ENCODE measurements at places on chromosomes 7 and 10. TPM values are rescaled to one million over a fixed set of nuclear protein-coding genes. Genes with fewer than 3 reads are reported as not detected.

NUDCD3 gene
- total RNA-seq, result 60.0 TPM

WEE2 gene
- total RNA-seq, result 0.09 TPM

PTN gene
- total RNA-seq, result 73.8 TPM

ITPRID1 gene
- 0.44 TPM for total RNA-seq

TMEM213 gene
- total RNA-seq, result not detected

CRCP gene
- total RNA-seq, result 25.2 TPM

PRKG1 gene
- total RNA-seq, result 51.3 TPM

GRCh38 chr10:46020344-46020657 is 10.1 kb downstream of the NCOA4 start:
- DNase-seq, result no peak

- DNase-seq, result peak; percentile 24
These were observed 63.1 kb downstream of the CARD11 start for GRCh38 chr7:2980401-2981102.

- no peak for DNase-seq
These were observed 68.7 kb downstream of the VWA2 start for GRCh38 chr10:114307731-114308130.

DNA sequence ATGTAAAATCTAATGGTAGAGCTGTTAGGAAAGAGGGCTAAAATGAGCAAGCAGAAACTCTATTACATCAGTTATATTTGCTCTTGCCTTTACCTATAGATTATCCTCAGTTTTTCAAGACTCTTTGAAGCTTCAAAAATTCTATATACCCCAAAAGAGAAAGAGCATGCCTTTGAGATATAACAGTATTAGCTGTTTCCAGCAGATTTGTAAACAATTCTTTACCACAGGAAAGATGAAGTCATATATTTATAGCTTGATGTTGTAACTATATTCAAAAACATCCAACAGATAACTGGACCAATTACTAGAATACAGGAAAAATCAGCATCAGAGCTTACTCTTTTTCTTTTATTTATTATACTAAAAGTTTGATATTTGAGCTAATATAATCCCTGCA is 416.2 kb upstream of the TPK1 start:
- no peak for DNase-seq

- DNase-seq, result no peak
These were observed 30.5 kb downstream of the ENO4 start for GRCh38 chr10:116879817-116880216.

DNA sequence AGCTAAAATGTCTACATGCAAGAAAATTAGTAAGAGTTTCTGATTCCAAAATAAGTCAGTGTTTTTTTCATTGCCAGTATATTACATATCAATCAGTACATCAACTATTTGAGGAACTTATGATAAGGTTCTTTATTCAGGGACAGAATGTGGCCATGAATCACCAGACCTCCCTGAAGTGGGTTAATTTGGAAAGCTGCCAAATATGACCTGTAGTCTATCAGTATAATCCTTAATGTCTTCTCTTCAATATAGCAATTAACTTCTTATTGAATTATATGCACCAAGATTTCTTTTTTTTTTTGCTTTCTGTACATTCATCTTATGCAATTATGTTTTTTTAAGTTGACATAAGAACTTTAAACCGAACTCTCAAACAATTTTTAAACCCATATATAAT is 714.5 kb upstream of the POT1 start:
- DNase-seq, result no peak

GRCh38 chr10:106189292-106189691 is 975.2 kb downstream of the SORCS1 start:
- DNase-seq, result no peak

- no peak for DNase-seq
These were observed 2.7 kb downstream of the MUC3A start for GRCh38 chr7:100951888-100952560.

DNA sequence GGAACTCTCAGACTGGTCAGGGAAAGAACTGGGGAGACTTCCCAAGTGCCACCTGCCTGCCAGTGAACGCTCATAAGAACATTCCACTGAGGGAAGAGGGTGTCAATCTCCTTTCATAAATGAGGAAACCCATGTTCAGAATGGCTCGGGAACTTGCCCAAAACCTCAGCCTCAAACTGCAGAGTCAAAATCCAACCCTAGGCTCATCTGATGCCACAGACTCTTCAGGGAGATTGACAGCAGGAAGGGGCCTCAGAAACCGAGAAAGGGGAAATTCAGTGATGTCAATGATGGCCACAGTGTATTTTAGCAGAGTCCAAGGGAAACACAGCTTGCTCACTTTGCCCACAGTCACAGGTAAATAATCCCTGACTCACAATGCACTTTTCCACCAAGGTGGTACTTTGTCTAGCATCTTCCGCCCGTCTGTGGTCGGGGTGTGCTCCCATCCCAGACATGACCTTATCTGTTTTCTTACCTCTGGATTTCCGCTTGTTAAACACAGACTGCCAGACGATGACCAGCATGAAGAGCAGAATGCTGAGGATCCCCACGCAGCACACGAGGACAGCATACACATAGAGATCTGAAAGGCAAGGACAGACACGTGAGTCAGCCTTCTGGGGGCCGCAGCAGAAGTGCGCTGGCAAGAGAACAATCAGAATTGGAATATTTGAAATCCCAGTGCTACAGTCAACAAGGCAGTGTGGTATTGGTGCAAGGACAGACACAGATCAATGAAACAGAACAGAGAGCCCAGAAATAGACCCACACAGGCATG is 38.4 kb downstream of the VSTM4 start:
- peak; percentile 54 for DNase-seq

GRCh38 chr10:992871-993270 is 4.6 kb downstream of the GTPBP4 start:
- DNase-seq, result peak; percentile 48

- DNase-seq, result peak; percentile 67
These were observed at the start of gene CRPPA for GRCh38 chr7:16421333-16422102. CRPPA (minus strand) TSS chr7:16421538; CDS start chr7:16421322, 216 bp downstream.

- DNase-seq, result peak; percentile 25
These were observed 21.8 kb downstream of the MAP3K8 start for GRCh38 chr10:30455816-30456215.

DNA sequence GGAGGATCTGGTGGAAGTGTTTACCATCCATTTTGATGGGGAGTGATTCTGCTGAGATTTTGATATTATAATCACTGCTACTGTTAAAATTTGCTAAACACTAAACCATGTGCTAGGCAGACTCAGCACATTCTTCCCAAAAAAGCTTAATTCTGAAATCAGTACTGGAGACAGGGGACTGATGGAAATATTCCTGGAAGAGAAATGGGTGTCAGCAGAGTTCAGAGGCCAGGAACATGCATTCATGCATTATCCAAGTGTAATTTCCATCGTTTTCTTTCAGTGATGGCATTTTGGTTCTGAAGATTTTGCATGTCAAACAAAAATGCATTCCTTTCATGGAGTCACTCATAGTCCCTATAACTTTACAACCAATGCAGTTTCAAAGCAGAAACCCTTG is 79.0 kb downstream of the CDCA7L start:
- DNase-seq, result no peak

- no peak for DNase-seq
These were observed 22.9 kb downstream of the NEBL start for GRCh38 chr10:20874261-20874660.

GRCh38 chr10:93554760-93555432 is 11.6 kb upstream of the FFAR4 start:
- peak; percentile 67 for DNase-seq

DNA sequence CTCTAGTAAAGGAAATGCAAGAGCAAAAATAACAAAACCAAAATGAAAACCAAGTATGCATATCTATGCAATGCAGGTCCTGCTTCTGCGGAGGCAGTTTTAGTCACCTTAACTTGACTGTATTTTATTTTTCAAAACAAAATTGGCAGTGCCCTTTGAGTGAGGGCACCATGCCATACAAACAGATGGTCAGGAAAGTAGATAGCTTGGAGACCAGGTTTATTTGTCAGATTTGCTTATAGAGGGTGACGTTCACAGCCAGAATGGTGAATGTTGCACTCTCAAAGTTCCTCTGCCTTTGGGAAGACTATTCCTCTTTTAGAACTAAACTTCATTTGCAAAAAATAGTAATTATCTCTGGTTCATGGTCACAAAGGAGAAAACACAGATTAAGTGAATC is 801.9 kb downstream of the ANKRD7 start:
- DNase-seq, result no peak

- no peak for DNase-seq
These were observed 144.3 kb downstream of the ANKRD30A start for GRCh38 chr10:37269554-37270256.

DNA sequence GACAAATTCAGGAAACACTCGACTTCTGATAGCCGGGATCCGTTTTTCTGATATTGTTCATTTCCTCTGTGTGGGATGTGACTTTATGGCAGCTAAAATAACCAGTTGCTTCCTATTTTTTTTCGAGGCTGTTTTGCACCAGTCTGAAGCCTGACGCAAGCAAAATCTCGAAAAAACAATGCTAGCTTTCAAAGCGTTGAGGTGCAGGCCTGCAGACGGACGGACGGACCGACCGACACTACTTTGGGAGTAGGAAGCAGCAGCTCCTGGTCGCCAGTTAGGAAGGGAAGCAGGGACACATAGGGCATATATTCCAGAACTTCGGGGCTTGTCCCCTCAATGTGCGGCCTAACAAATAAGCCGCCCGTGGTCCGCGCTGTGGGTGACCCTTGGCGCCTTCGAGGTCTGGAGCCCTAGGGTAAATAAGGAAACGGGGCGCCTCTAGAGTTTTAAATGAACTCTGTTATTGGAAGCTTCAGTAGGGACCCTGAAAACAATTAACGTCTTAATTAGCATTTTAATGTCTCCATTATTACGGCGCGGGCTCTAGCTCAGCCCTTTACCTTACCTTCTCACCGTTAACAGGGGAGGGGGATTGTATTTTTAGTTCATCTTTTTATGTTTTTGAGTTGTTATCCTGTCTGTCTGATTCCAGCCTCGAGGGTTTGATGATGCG is 1.3 kb downstream of the HHEX start:
- DNase-seq, result no peak

DNA sequence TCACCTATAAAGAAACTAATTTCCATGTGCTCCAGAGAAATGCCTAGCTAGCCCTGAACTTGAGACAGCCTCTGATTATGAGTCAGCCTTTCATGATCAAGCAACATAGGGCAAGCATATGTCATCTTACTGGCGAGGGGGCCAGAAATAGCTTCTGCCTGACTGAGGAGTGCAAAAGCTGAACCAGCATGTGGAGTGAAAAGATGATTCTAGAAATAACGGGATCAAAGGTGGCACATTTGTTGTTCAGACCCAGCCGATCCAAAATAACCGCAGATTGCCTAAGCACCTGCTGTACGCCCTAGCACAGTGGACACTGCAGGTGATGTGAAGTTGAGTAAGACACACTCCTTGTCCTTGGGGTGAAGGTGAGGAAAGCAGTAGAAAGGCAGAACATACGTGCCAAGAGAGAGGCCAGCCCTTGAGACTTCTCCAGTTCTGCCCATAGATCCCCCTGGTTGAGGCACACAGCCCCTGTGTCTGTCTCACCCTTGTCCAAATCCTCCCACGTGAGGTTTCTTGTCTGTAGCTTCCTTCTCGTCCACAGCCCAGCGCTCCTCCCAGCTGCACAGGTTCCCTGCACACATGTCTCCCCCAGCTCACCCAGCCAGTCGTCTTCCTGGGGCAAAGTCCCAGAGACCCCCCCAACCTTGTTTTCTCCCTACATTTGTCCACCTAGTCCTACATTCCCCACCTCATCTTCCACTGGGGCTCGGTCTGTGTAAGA is 2.8 kb upstream of the BCL7B start:
- DNase-seq, result peak; percentile 32

DNA sequence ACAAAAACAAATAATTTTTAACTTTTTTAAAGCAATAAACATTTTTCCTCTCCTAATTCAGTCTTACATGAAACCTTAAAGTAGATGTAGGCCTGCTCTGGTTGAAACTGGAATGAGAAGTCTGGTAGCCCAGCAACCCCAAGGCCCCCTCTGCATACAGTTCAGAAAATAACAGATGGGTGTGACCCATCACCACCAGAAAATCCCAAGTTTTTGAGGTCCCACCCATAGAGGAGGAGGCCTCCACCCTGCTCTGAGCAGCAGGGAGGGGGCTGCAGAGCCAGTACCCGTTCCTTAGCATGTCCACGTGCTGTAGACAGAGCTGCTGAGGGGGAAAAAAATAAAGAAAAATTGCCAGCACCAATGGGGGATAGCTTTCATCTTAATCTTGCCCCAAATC is 122.7 kb downstream of the WNT2 start:
- no peak for DNase-seq

DNA sequence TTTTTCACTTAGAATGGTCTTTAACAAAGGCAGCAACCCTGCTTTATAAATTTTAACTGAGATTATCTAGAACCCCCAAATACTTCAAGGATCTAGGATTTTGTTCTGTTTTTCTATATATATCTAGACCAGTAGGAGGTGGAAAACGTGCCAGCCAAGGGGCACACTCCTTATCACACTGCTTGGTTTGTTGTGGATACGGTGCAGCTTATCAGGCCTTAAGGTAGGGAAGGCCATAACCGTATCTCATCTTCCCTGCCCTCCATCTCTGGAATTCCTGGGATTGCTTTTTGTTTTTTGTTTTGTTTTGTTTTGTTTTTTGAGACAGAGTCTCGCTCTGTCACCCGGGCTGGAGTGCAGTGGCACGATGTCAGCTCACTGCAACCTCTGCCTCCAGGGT is 75.4 kb downstream of the MPLKIP start:
- DNase-seq, result no peak

- DNase-seq, result no peak
These were observed 97.1 kb downstream of the GALNT11 start for GRCh38 chr7:152122540-152122939.

DNA sequence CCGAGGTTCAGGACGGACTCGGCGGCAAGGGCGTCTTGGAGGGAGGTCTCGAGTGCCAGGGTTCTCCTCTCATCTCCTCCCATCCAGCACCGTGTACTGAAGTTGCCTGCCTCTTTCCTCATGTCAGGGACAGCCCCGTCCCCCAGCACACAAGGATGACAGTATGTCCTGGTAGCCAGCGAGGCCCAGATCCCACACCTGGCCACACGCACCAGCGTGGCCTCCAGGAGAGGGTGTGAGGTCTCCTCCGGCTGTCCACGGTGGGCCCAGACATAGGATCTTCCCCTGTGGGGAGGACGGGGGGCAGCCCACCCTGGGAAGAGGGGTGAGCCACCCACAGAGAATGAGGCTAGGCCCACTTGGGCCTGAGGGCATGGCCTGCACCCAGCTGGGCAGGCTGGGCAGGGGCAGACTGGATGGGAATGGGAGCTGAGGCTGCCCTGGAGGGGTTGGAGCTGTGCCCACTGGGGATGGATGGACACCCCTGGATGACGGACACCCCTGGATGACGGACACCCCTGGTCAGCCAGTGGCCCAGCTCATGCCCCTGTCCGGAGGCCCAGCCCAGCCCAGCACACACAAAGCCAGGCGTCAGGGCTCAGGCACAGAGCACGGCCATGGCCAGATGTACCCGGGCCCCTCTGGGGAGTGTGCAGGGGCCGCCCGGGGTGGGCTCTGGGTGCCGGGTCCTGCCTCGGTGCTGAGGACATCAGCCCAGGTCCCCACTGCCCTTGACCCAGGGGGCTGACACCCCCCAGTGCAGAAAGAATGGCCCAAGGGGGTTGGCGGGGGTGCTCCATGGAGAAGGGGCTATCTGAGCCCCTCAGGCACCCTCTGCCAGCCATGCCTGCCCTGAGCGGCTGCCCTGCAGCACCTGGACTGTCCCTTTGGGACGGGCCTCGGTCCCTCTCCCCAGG is 30.9 kb upstream of the CFAP46 start:
- DNase-seq, result no peak

Data from muscle of leg (tissue), 16 donors.